A549 treated with CpdA at 1 μM for 4 hours (cell line): ENCODE measurements at places on chromosomes 5 and 9. TPM values are rescaled to one million over a fixed set of nuclear protein-coding genes. Genes with fewer than 3 reads are reported as not detected.

The SLC31A1 gene
- total RNA-seq, result 20.5 to 25.5 TPM (median 21.3 TPM) in 5 replicates

The PAX5 gene
- 0.01 to 0.06 TPM (median 0.02 TPM) in 3 of 5 replicates, not detected in the others for total RNA-seq

The F2R gene
- total RNA-seq, result 35.2 to 56.9 TPM (median 52.2 TPM) in 5 replicates

The ZNG1A gene
- 24.6 to 28.8 TPM (median 28.1 TPM) in 5 replicates for total RNA-seq

The ECM2 gene
- 0.10 to 0.22 TPM (median 0.12 TPM) in 5 replicates for total RNA-seq

The IL3 gene
- total RNA-seq, result not detected in 5 replicates

The SOX30 gene
- total RNA-seq, result 0.05 to 0.07 TPM in 2 of 5 replicates, not detected in the others

The ARHGEF39 gene
- total RNA-seq, result 12.3 to 19.6 TPM (median 18.5 TPM) in 5 replicates

The SURF4 gene
- 179 to 209 TPM (median 208 TPM) in 5 replicates for total RNA-seq

The TMEM8B gene
- 2.4 to 3.3 TPM (median 2.8 TPM) in 5 replicates for total RNA-seq

The MELK gene
- 68.4 to 84.9 TPM (median 73.9 TPM) in 5 replicates for total RNA-seq

The GADD45G gene
- total RNA-seq, result 0.16 to 0.40 TPM (median 0.35 TPM) in 4 of 5 replicates, not detected in the other

The CFAP77 gene
- total RNA-seq, result 0.08 to 0.28 TPM (median 0.10 TPM) in 3 of 5 replicates, not detected in the others
